ENCODE measurements at places on chromosomes 1 and 21.

- no peak for DNase-seq
These were observed 650.4 kb upstream of the PRMT6 start for GRCh38 chr1:106406114-106406513.

- DNase-seq, result no peak
These were observed 31.7 kb downstream of the TP73 start for GRCh38 chr1:3683992-3684391.

- no peak for DNase-seq
These were observed 3.5 kb downstream of the GNAT2 start for GRCh38 chr1:109615879-109616278.

- DNase-seq, result no peak
These were observed 104.0 kb downstream of the GABPA start for GRCh38 chr21:25838809-25839208.

DNA sequence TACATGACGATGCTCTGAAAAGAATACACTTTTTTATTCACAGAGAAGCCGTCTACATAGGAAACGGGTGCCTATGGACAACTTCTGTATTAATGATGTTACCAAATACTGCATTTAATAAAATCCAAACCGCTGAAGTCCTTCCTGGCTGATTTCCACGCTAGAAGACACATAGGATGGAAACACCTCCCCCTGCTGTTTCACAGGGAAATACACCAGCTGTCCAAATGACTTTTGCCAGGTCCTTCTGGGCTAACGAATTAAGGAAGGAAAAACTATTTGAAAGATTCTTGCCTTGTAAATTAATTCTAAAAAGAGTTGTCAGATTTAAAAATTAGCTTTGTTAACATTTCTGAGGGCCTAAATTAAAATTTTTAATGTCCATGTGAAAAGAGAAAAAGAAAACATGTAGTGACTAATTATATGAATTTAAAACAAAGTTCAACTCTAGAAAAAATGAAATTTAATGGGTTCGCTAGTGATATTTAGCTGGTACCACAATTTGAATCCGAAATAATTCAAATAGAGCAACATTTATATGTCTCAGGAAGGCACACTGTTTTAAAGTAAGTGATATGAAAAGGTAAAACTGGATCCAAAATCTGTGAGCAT lies 146.0 kb downstream of the RERE start:
- DNase-seq, result no peak

GRCh38 chr1:204959374-204959773 lies 83.6 kb upstream of the CNTN2 start:
- DNase-seq, result no peak

DNA sequence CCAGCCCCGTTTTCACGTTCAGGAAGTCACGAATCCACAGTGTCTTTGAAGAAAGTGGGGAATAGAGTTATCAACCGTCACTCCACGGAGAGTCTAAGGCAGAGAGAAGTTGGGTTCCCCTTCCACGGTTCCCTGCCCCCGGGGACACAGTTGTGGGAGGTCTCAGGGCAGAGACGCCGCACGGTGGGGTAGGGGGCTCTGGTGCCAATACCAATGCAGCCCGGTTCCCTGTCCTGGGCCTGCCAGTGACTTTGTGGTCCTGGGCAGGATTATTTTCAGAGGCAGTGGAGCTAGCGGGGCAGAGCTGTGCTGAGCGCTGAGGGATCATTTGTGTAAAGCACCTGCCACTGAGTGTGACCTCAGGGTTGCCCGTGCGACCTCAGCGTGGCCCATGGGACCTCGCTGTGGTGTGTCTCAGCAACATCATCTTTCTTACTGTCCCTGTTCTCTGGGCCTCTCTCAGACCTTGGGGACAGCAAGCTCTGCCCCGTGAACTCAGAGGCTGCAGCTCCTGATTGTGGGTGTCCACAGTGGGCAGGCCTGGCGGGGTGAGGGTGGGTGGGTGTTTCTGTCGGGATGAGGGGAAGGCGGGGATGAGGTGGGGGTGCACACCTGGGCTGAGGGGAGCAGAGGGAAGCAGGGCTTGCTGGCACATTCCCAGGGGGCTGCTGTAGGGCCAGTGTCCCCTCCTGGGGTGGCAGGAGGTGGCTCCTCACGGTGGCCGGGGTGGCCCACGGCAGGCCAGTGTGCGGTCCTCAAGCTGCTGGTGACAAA lies 65.2 kb downstream of the AGPAT3 start:
- no peak for DNase-seq

DNA sequence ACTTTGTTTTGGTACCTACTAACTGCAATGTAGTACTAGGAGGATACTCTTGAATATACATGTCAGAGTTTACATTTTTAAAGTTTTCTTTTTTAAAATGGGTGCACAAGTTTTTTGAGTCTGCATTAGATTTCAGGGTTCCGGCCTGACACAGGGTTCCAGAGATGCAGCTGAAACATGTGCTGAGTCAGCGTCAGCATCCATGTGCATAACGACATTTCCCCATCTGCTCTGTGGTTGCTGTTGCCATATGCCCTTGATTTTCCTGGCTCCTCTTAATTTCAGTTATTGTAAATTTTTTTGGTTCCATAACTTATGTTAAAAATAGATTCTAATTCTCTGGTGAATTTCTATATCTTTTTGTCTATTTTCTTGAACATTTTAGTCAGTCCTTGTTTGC lies 12.3 kb upstream of the METTL13 start:
- DNase-seq, result no peak

- no peak for DNase-seq
These were observed 326.7 kb downstream of the SIPA1L2 start for GRCh38 chr1:232303222-232303620.

GRCh38 chr1:209207126-209207700 lies 376.3 kb upstream of the CAMK1G start:
- no peak for DNase-seq

DNA sequence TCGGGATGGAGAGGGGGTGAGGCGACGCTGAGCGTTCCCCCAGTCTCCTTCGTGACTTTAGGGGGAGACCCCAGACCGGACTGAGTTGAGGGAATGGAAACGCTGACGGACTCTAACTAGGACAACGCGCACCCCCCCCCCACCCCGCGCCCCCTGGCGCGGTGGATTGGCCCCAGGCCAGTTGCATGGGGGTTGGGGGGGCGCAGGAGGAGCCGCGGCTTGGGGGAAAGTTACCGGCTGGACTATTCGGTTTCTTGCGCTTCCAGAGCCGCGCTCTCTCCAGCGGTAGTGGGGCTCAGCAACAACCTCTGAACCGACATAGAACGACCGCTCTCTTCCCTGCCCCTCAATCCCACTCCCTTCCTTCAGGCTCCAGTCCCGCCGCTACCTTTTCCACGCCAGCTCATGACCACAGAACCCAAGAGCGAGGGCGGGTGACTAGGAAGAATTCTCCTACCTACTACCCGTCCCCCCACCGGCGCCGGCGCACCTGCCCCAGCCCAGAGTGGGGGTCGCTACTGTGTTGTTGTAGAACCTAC lies 694 bp downstream of the ZBTB7B start:
- no peak for DNase-seq

DNA sequence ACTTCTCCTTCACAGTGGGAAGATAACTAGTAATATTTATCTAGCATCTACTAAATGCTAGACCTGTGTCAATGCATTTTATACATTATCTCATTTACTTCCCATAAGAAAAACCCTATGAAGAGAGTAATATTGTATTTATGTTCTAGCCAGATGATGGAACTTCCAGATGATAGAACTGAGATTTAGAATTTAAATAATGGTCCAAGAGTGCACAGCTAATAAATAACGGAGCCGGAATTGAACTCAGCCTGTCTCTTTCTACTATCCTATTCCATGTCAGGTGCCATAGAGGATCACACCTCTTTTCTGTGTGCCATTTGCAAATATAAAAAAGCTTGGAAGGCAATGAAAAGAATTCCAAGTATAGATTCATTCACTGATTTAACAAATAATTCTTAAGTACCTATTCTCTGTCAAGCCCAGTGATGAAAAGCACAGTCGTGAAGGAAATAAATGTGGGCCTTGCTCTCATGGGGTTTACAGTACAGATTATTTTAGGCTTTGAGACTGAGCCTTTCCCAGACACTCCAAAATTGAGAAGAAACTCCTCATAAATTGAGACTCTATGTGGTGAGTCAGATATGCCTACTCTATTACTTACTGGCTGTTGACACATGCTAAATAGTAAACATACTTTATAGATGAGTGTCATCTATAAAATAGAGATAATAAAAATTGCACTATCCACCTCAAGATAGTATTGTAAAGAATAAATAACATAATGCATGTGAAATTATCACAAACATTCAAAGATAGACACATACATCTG lies 378.0 kb upstream of the PRMT6 start:
- no peak for DNase-seq

DNA sequence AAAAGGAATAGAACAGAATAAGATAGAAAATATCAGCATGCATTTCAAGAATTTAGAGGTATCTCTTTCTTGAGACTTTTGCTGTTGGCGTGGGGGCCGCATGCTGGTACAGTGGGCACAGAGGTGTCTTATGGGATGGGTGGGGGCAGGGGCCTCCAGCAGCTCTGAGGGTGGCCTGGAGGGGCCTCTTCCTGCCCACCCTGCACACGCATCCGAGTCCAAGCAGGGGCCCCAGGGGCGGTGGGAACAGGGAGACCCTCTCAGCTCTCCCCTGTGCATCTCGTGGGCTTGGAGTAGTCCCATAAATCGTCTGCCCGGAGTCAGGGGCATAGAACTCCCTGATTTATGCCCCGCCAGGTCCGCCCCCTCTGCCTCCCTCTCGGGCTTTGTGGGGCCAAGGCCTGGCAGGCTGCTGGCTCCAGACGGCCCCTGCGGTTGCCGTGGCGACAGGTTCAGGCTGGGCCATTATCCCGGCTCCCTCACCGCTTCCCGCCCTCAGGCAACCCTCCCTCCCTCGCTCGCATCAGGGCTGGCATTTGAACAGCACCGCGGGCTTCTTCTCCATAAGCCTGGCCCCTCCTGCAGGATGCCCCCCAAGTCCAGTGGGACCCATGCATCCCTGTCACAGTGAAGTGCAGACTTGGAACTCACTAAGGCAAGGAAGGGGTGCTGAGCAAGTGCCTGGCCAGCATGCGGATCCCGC lies 133.2 kb upstream of the ZBTB40 start:
- no peak for DNase-seq

GRCh38 chr1:225888289-225888897 lies 553 bp downstream of the LEFTY1 start:
- no peak for DNase-seq

DNA sequence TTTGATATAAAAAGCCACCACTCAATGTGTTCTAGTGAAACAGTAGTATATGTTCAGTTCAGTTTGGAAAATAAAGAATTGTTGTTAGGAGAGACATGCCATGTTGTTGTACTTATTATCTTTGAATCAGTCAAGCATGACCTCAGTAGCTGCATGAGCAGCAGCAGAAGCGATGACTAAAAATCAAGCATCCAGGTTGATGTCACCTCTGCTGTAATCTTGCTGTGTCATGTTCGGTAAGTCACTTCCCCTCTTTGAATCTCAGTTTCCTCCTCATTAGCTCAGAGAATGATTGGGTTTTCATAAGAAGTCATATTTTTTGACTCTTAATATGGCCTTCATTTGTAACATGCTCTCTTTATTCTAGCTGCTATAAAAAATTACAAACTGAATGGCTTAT lies 428.4 kb upstream of the B3GALT2 start:
- DNase-seq, result peak; percentile 56

- DNase-seq, result peak; percentile 89
These were observed 84.6 kb upstream of the B3GALT2 start for GRCh38 chr1:193270996-193271395.
